Epithelial cell of alveolus of lung (primary cell): ENCODE measurements at places on chromosomes 2 and 18. TPM values are rescaled to one million over a fixed set of nuclear protein-coding genes. Genes with fewer than 3 reads are reported as not detected.

SOX11 gene
- total RNA-seq = 9.6 and 21.8 TPM in 2 replicates

MC4R gene
- not detected in 2 replicates for total RNA-seq

DNAJC5G gene
- total RNA-seq = not detected in 2 replicates

SOCS6 gene
- total RNA-seq = 23.1 and 23.2 TPM in 2 replicates

ASXL3 gene
- total RNA-seq = 1.2 and 2.2 TPM in 2 replicates

MBOAT2 gene
- total RNA-seq = 31.4 and 34.9 TPM in 2 replicates

RAB6C gene
- under 0.01 TPM in 1 of 2 replicates, not detected in the other for total RNA-seq

SLC4A3 gene
- 3.8 and 4.0 TPM in 2 replicates for total RNA-seq

ALLC gene
- total RNA-seq = not detected in 2 replicates

CAB39 gene
- total RNA-seq = 41.0 and 42.9 TPM in 2 replicates

MC5R gene
- total RNA-seq = not detected in 2 replicates

B4GALT6 gene
- 1.7 and 4.8 TPM in 2 replicates for total RNA-seq

RNF144A gene
- total RNA-seq = 5.0 and 6.0 TPM in 2 replicates

GKN1 gene
- not detected in 2 replicates for total RNA-seq

EMX1 gene
- not detected in 2 replicates for total RNA-seq

SERPINB10 gene
- total RNA-seq = not detected in 2 replicates

CTLA4 gene
- not detected in 2 replicates for total RNA-seq

SLC9A4 gene
- not detected in 2 replicates for total RNA-seq

FAM110C gene
- under 0.01 and 0.16 TPM in 2 replicates for total RNA-seq

PNPT1 gene
- 8.0 and 13.8 TPM in 2 replicates for total RNA-seq

FHOD3 gene
- total RNA-seq = 3.0 and 4.9 TPM in 2 replicates

SP100 gene
- 48.7 and 70.9 TPM in 2 replicates for total RNA-seq

SFXN5 gene
- total RNA-seq = 10.7 and 16.4 TPM in 2 replicates

CNGA3 gene
- total RNA-seq = not detected in 2 replicates

RAX gene
- not detected in 2 replicates for total RNA-seq

ANKAR gene
- 1.2 and 2.1 TPM in 2 replicates for total RNA-seq

POMC gene
- 0.24 and 5.6 TPM in 2 replicates for total RNA-seq

TMEM178A gene
- 0.39 and 1.8 TPM in 2 replicates for total RNA-seq

EVX2 gene
- not detected in 2 replicates for total RNA-seq

SNORC gene
- total RNA-seq = 0.26 and 6.8 TPM in 2 replicates

IL36A gene
- not detected in 2 replicates for total RNA-seq

RAD51AP2 gene
- under 0.01 TPM in 1 of 2 replicates, not detected in the other for total RNA-seq

NT5DC4 gene
- not detected in 2 replicates for total RNA-seq

DCTN1 gene
- 78.5 and 104 TPM in 2 replicates for total RNA-seq

FASTKD1 gene
- 5.8 and 13.2 TPM in 2 replicates for total RNA-seq

VWC2L gene
- not detected in 2 replicates for total RNA-seq

EIF2AK3 gene
- total RNA-seq = 12.5 and 17.0 TPM in 2 replicates

FOXD4L1 gene
- under 0.01 and 0.16 TPM in 2 replicates for total RNA-seq

FAM228A gene
- total RNA-seq = 0.08 and 0.39 TPM in 2 replicates

TUBA3E gene
- not detected in 2 replicates for total RNA-seq

SP140L gene
- total RNA-seq = 4.0 and 33.5 TPM in 2 replicates

COLEC12 gene
- total RNA-seq = 4.0 and 8.8 TPM in 2 replicates

RGPD8 gene
- 0.56 and 2.3 TPM in 2 replicates for total RNA-seq

SIX2 gene
- total RNA-seq = 0.13 and 0.72 TPM in 2 replicates

DNER gene
- total RNA-seq = 1.2 and 4.8 TPM in 2 replicates

RGPD4 gene
- not detected in 2 replicates for total RNA-seq

NFU1 gene
- total RNA-seq = 31.5 and 42.0 TPM in 2 replicates
